ENCODE measurements at places on chromosomes 12 and 14.

GRCh38 chr12:53977596-53978445 is 3.1 kb upstream of the HOTAIR start:
- DNase-seq: no peak

GRCh38 chr14:54300881-54301280 is 95.9 kb upstream of the CDKN3 start:
- no peak for DNase-seq

- no peak for DNase-seq
Observed at GRCh38 chr12:55400229-55400628, at the start of gene OR6C65. OR6C65 (plus strand) TSS chr12:55400529; CDS start chr12:55400529, 0 bp downstream.

- DNase-seq: no peak
Observed at GRCh38 chr14:71773898-71774481, 158.2 kb upstream of the RGS6 start.

GRCh38 chr12:53068811-53069585 is 10.2 kb downstream of the SPRYD3 start:
- DNase-seq: no peak

GRCh38 chr14:99896361-99896760 is 103.1 kb downstream of the EML1 start:
- no peak for DNase-seq

- no peak for DNase-seq
Observed at GRCh38 chr14:65084554-65085505, 17.5 kb downstream of the MAX start.

- no peak for DNase-seq
Observed at GRCh38 chr14:70897464-70897863, 9.8 kb upstream of the PCNX1 start.

- no peak for DNase-seq
Observed at GRCh38 chr14:81301371-81301770, 80.6 kb upstream of the GTF2A1 start.

- DNase-seq: no peak
Observed at GRCh38 chr12:123896767-123897166, 75.9 kb downstream of the CCDC92 start.

DNA sequence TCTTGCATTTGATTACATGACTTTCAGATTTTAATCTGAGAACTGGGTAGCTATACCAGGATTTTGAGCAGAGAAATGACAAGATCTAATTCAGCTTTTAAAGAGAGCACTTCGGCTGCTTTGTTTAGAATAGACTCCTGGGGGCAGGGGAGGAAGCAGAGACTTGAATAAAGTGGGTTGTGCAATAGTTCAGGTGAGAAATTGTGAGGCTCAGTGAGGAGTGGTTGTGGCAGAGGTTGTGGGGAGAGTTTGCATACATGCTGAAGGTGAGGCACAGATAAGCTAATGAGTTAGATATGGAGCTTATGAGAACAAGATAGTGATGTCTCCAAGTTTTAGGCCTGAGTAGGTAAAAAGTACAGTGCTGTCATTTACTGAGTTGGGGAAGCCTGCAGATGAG is 281.4 kb downstream of the FLRT2 start:
- no peak for DNase-seq

- DNase-seq: no peak
Observed at GRCh38 chr12:76633415-76633814, 73.8 kb upstream of the OSBPL8 start.

- DNase-seq: no peak
Observed at GRCh38 chr14:101444116-101444515, 117.2 kb upstream of the DIO3 start.

DNA sequence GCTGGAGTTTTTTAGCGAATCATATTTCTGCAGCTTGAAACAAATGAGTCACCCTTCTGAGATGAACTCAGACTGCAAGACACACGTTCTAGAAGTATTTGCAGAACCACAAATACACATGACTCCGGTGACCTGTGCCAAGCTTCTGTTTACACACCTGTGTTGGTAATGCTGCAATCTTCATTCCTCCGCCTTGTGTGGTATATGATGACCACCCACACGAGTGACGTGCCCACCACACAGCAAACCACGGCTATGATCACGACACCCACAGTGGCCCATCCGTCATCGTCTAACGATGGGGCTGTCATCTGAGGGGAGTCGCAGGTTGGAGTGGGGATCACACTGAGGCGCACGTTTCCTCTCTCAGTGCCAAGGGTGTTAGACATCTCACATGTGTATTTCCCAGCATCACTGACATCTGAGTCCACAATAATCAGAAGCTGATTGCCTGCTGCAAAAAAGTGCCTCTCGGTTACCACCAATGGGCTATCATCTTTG is 43.0 kb downstream of the LRIG3 start:
- DNase-seq: no peak

GRCh38 chr14:87581298-87581697 is 411.7 kb downstream of the GALC start:
- DNase-seq: no peak

- DNase-seq: no peak
Observed at GRCh38 chr14:37991027-37991426, 216.7 kb upstream of the SSTR1 start.

DNA sequence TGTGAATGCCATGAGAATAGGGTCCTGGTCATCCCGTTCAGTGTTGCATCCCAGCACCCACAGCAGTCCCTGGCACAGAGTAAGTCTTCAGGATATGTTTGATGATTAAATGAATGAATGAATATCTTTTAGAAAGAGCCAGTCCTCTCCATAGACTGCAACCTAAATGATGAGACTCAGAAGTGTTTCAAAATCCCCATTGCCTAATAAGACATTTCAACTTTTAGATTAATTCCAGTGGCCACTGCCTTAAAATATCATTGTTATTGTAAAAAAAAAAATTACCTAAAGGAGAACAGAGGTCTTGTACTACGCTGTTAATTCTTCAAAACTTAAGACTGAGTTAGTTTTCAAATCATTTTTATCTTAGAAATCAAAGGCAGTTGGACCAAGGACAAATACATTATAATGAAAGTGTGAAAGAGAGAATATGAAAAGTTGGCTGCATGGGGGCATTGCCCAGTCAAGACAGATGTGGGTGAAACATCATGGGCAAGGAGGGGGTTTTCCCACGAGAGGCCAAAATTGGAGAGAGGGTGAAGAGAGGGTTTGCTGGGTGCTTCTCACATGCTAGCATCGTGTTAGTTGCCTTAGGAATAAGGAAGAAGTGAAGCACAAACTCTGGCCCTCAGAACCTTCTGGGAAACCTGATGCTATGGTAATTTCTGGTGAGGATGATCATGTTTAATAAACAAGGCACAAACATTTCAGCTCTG is 26.3 kb upstream of the CPM start:
- DNase-seq: no peak

DNA sequence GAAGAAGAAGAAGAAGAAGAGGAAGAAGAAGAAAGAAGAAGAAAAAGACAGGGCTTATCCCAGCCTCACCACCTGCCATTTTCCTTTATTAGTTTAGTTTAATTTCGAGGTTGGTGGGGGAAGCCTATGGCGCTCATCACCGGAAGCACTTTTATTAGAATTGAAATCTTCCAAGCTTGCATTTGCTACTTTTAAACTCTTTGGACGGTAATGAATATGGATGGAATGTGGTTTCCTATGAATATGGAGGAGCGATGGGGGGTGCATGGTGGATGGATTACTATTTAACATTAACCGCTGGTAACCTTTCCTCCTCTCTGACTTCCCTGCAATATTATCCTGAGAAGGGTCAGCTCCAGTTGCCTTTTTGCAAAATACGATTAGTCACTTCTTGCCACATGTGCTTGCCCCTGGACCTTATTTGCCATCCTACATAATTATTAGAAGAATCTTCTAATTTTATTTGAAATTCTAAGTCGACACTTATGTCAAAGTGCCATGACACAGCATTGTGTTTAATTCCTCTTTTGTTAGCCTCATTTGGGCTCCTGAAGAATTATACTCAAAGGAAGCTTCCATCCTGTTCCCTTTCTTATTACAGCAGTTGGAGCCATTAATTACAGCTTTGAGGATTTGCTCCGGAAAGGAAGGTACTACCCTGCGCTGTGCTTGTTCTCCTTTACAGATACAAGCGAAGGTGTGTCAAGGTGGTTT is 424.5 kb downstream of the VRK1 start:
- no peak for DNase-seq

GRCh38 chr14:98234208-98234607 is 1037.8 kb downstream of the BCL11B start:
- DNase-seq: no peak

DNA sequence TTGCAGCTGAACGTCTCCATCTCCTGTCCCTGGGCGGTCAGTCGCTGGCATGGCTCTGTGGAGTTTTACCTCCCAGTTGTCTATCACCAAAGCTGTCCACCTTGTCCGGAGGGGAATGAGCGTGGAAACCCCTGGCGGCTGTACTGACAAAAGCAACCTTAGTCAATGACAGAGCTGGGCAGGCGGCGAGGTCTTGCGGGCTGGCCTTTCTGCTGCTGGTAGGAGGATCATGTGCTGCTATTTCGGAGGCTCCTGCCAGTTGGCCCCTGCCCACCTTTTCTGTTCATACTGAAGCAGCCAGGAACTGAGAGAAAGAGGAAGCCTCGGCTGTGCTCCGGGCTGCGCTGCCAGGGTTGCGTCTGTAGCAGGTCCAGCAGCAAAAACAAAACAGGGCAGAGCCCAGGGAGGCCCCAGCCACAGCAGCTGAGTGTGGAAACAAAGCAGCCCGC is 57.7 kb downstream of the HMGA2 start:
- DNase-seq: no peak

DNA sequence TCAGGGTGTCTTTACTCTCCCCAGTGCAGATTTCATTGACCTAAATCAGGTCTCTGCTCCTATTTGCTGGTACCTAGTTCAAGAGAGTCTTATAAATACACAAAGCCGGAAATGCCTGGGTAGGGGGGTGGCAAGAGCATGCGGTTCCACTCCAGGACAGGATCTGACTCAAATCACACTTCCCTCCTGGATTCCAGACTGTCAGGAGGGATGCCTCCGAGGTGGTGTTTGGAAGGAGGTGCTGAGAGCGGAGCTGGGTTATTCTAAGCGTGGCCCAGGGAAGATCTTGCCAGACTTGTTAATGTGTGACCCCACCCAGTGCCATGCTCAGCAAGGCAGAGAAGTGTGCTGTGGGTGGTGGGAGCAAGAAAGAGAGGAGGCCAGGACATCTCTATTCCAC is 49.8 kb downstream of the B4GALNT3 start:
- DNase-seq: no peak

DNA sequence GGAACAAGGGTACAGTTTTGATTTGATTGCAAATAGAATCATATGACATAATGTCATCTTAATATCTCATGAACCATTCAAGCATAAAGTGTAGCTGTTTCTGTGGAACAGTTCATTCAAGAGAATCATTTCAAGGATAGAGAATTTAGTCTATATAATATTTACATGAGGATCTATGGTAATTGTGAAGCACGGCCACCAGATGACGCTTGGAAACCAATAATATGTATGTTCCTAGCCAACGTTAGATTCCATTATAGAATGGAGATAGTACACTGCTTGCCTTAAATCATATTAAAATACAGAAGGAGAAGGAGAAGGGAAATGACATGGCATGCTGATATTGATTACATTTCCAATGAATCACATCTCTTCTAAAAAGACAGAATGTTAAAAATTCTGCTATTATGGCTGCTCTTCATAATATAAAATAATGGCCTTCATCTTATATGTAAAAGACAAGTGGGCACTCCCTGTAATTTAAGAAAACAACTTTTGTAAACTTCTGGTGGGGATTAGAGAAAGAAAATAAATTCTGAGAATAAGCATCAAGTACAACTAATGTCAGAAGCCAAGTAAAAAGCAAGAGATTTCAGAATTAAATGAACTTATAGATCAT is 351.0 kb downstream of the NAV3 start:
- DNase-seq: no peak

- DNase-seq: no peak
Observed at GRCh38 chr14:70744641-70745040, 64.7 kb downstream of the MAP3K9 start.

DNA sequence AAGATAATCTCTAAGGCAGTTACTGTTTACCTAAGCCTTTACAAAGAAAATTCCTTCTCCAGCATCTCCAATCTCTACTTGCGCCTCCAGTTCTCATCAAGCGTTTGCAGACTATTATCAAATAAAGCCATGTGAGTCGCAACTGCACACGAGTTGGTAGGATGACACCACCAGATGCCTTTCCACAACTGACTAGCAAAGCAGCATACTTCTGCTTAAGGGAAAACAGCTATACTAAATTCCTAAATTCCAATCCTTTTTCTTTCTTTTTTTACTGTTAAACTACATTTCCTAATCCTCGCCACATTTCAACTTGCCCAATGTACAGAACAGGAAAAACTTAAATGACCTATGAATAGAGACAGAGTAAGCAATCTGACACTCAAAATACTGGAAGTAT is 166.7 kb downstream of the ITPR2 start:
- no peak for DNase-seq

- no peak for DNase-seq
Observed at GRCh38 chr14:102777711-102778337, 575 bp downstream of the TRAF3 start.

- DNase-seq: no peak
Observed at GRCh38 chr12:78680596-78680995, 184.0 kb upstream of the SYT1 start.

DNA sequence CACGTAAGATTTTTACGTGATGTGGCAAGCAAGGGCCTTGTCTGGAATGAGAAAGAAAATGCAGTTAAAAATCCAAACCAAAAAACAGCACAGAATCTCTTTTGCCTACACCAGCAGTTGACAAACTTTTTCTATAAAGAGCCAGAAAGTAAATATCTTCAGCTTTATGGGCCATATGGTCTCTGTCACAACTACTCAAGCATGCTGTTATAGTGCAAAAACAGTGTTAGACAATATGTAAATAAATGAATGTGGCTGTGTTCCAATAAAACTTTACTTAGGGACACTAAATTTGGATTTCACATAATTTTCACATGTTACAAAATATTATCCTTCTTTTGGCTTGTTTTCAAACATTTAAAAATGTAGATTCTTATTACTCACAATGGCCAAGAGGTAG is 6.2 kb upstream of the ELK3 start:
- no peak for DNase-seq
